ENCODE measurements at places on chromosomes 7 and 10. TPM values are rescaled to one million over a fixed set of nuclear protein-coding genes. Genes with fewer than 3 reads are reported as not detected.

GRCh38 chr10:126686268-126686667 lies 15.8 kb upstream of the C10orf90 start:
- H3K27ac ChIP-seq: no peak overlapping the region
- no peaks in the 10 kb centered on the region for H3K4me1 ChIP-seq
- DNase-seq: no peak
- no peak overlapping the region for H3K4me3 ChIP-seq

Gene NPFFR1
- total RNA-seq: 1.1 TPM

DNA sequence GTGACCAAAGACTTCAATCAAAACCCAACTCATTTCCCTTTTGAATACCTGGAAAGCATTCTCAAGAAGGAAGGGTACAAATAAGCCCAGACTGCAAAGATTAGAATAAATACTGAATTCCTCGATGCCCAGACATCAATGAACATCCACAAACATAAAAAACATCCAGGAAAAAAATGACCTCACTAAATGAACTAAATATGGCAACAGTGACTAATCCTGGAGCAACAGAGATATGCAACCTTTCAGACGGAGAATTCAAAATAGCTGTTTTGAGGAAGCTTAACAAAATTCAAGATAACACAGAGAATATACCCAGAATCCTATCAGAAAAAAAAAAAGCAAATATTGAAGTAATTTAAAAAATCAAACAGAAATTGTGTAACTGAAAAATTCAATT lies 43.2 kb downstream of the PCLO start:
- no peaks in the 10 kb centered on the region for H3K27me3 ChIP-seq
- H3K4me1 ChIP-seq: no peaks in the 10 kb centered on the region
- H3K36me3 ChIP-seq: no peaks in the 10 kb centered on the region
- H3K27ac ChIP-seq: no peak overlapping the region

Gene LIPF
- not detected for total RNA-seq

Gene FRMPD2
- not detected for total RNA-seq

- no peak for DNase-seq
- peak overlapping the region; percentile 75 for H3K27ac ChIP-seq
- H3K4me3 ChIP-seq: peak overlapping the region; percentile 42
- no peaks in the 10 kb centered on the region for H3K27me3 ChIP-seq
Observed at GRCh38 chr10:86958901-86959736, 720 bp downstream of the SNCG start.

- no peaks in the 10 kb centered on the region for H3K36me3 ChIP-seq
- no peak overlapping the region for H3K4me3 ChIP-seq
- DNase-seq: no peak
- no peaks in the 10 kb centered on the region for H3K4me1 ChIP-seq
- no peaks in the 10 kb centered on the region for H3K27me3 ChIP-seq
- H3K27ac ChIP-seq: no peak overlapping the region
Observed at GRCh38 chr10:75755528-75755927, 324.1 kb downstream of the LRMDA start.

- no peak for DNase-seq
- no peaks in the 10 kb centered on the region for H3K27me3 ChIP-seq
- peaks cover 86% of the 10 kb centered on the region for H3K36me3 ChIP-seq
- peaks cover 13% of the 10 kb centered on the region for H3K4me1 ChIP-seq
- no peak overlapping the region for H3K4me3 ChIP-seq
Observed at GRCh38 chr7:137900137-137900536, 53.4 kb upstream of the DGKI start.

GRCh38 chr7:143382126-143382790 lies 1.1 kb downstream of the ZYX start:
- H3K36me3 ChIP-seq: peaks cover 19% of the 10 kb centered on the region
- peak; percentile 61 for DNase-seq
- H3K27ac ChIP-seq: peak overlapping the region; percentile 99
- no peaks in the 10 kb centered on the region for H3K27me3 ChIP-seq
- peaks cover 54% of the 10 kb centered on the region for H3K4me1 ChIP-seq

DNA sequence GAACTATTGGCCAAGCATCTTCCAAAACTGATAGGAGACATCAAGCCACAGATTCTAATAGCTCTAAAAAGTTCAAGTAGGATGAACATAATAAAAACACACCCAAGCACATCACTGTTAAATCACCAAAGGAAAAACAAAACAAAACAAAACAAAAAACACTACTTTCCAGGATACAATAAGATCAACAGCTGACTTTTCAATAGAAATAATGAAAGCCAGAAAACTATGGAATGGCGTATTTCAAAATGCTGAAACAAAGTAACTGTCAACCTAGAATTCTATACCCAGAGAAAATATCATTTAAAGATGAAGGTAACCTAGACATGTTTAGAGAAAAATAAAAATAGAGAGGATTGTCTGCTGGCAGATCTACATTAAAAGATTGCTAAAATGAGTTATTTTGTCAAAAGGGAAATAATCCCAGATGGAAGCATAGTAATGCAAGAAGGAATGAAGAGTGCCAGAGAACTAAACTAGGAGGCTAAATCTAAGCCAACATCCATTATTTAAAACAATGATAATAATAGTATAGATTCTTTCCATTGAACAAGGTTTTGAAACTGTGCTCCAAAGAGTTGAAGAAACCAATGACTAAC lies 13.9 kb downstream of the TUBAL3 start:
- H3K4me1 ChIP-seq: no peaks in the 10 kb centered on the region
- no peak overlapping the region for H3K27ac ChIP-seq
- no peaks in the 10 kb centered on the region for H3K36me3 ChIP-seq
- DNase-seq: no peak
- no peaks in the 10 kb centered on the region for H3K27me3 ChIP-seq
- H3K4me3 ChIP-seq: no peak overlapping the region

Gene WDR86
- total RNA-seq: 1.3 TPM

DNA sequence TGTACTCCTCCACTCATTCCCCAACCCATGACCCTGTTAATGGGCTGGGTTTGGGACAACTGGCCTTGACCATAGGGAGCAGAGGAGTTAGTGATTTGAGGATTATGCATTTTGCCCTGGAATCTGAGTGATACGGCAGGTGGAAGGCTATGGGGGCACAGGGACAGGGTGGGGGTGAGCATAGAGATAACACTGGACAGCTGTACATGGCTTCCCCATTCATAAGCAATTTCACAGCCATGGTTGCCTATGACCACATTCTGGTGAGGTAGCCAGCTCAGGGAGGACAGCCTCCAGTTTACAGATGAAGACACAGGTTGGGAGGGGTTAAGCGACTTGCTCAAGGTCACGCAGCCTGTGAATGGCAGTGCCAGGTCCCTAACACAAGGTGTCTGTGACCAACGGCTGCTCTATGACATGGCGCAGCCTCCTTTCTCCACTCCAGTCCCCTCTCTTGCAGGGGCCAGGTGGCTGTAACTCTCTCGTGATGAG lies 319.5 kb downstream of the PLXNA4 start:
- H3K27me3 ChIP-seq: no peaks in the 10 kb centered on the region
- no peaks in the 10 kb centered on the region for H3K4me1 ChIP-seq
- no peaks in the 10 kb centered on the region for H3K36me3 ChIP-seq

Gene ZPBP
- total RNA-seq: not detected

DNA sequence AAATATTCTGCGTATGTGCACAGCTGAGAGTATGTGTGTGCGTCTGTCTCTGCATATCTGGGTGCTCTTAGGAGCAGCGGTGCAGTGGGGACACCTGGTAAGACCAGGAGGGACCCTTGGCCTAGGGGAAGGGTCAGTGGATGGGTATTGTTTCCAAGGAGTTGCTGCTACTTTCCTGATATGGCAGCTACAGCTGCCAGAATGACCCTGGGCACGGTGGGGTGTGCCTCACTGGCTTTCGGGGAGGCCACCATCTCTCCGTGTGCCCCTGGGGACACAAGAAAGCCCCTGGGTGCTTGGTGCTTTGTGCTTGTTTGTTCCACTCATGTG lies 8.6 kb downstream of the PFKFB3 start:
- peak overlapping the region; percentile 24 for H3K27ac ChIP-seq
- peaks cover 30% of the 10 kb centered on the region for H3K36me3 ChIP-seq
- peaks cover 7% of the 10 kb centered on the region for H3K4me1 ChIP-seq

DNA sequence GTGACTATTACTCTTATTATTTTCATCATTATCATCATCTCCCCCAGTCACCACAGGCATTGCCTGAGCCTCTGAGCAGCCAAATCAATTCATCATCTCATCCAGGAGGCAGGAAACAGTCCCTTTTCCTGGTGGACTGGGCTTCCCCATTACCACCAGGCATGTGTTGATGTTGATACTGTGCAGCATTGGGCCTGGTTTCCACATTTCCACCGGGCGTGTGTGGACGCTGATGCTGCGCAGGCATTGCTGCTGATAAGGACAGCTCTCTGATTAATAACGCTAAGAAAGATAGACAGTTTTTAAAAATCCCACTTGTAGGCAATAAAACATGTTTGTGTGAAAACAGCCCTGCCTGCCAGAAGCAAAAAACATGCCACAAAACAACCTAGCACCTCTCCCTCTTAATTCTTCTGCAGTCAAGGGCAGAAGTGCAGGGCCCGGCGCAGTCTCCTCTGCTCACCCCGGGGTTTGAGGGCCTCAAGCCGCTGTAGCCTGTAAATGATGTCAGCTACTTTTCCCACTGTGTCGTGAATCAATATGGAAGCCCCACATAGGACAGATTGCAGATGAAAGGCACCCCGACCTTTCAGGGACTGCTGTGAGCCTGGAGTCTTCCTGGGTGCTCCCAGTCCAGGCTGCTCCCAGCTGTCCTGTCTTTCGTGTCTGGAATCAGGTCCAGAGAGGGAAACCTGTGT lies 216.0 kb downstream of the WDR37 start:
- DNase-seq: no peak
- H3K27ac ChIP-seq: no peak overlapping the region
- no peaks in the 10 kb centered on the region for H3K4me1 ChIP-seq
- no peaks in the 10 kb centered on the region for H3K27me3 ChIP-seq

- peaks cover 9% of the 10 kb centered on the region for H3K4me1 ChIP-seq
- H3K4me3 ChIP-seq: no peak overlapping the region
- DNase-seq: no peak
- H3K36me3 ChIP-seq: no peaks in the 10 kb centered on the region
- no peak overlapping the region for H3K27ac ChIP-seq
Observed at GRCh38 chr7:127673902-127674301, 21.9 kb downstream of the SND1 start.

Gene SLC26A3
- total RNA-seq: not detected

Gene ODAD2
- 0.64 TPM for total RNA-seq

GRCh38 chr7:123752534-123752933 lies 3.7 kb upstream of the WASL start:
- H3K4me1 ChIP-seq: peaks cover 15% of the 10 kb centered on the region
- H3K27me3 ChIP-seq: no peaks in the 10 kb centered on the region
- H3K27ac ChIP-seq: no peak overlapping the region
- DNase-seq: no peak
- H3K4me3 ChIP-seq: no peak overlapping the region

Gene CYP3A4
- total RNA-seq: not detected

Gene C10orf67
- 1.6 TPM for total RNA-seq

GRCh38 chr10:129365767-129366402 lies 101.2 kb upstream of the MGMT start:
- H3K36me3 ChIP-seq: no peaks in the 10 kb centered on the region
- no peak for DNase-seq
- H3K4me1 ChIP-seq: no peaks in the 10 kb centered on the region
- no peak overlapping the region for H3K27ac ChIP-seq

DNA sequence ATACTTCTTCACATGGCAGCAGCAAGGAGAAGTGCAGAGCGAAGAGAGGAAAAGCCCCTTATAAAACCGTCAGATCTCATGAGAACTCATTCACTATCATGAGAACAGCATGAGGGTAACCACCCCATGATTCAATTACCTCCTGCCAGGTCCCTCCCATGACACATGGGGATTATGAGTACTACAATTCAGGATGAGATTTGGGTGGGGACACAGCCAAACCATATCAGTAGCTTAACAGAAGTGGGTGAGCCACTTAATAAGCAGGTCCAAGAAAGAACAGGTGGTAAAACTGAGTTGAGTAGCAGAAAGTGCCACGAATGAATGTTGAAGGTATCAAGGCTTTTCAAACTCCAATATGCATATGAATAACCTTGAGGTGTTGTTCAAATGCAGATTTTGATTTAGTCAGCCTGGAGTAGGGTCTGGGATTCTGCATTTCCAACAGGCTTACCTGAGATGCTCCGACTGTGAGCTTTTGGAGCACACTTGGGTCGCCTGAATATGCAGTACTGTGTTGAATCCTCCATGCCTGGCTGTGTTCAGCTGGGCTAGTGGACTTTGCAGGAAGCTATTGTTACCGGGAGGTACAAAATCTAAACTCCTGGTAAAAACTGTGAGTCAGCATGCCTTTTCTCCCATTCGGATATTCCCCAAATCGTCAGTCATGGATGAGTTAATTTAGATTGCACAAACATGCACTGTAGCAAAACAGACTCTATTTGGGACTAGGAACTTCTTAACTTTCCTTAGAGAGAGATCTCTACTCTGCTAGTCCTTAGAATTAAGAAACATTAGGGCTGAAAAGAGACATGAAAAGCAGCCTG lies 69.0 kb upstream of the PRKCQ start:
- no peaks in the 10 kb centered on the region for H3K4me1 ChIP-seq
- no peak overlapping the region for H3K27ac ChIP-seq
- no peak overlapping the region for H3K4me3 ChIP-seq
- H3K36me3 ChIP-seq: no peaks in the 10 kb centered on the region
- DNase-seq: no peak
- peaks cover 12% of the 10 kb centered on the region for H3K27me3 ChIP-seq

DNA sequence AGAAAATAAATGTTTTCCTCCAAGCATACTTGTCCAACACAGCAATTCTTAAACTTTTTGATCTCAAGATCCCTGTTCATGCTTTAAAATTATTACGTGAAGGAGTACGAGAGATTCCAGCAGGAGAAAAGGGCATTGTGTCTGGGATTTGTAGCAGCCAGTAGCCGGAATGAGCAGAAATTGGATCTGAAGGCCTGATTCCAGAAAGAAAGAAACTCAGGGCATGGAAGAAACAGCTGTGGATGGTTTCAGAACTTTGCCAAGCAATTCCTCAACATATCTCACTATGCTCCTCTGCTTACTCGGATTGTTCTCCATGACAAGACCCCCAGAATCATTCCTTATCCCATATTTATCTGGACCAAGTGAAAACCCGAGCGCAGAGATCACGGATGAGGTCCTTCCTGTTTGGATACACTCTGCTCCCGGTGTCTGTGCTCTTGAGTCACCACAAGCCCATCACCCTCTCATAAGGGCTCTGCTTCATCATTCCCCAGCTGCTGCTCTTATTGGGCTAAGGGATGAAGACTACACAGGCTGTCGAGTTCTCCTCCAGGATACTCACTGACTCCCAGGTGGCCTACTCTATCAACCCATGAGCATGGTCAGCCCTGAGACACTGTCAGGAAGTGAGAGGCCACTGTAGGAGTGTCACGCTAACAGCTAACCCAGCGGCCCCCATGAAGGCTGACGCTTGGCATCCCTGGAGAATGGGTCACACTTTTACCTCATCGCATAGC lies 121.0 kb upstream of the LANCL2 start:
- H3K27me3 ChIP-seq: no peaks in the 10 kb centered on the region
- no peaks in the 10 kb centered on the region for H3K4me1 ChIP-seq
- H3K36me3 ChIP-seq: no peaks in the 10 kb centered on the region
- no peak for DNase-seq
- H3K4me3 ChIP-seq: no peak overlapping the region
- H3K27ac ChIP-seq: no peak overlapping the region
